ENCODE measurements at places on chromosomes 12 and 14.

DNA sequence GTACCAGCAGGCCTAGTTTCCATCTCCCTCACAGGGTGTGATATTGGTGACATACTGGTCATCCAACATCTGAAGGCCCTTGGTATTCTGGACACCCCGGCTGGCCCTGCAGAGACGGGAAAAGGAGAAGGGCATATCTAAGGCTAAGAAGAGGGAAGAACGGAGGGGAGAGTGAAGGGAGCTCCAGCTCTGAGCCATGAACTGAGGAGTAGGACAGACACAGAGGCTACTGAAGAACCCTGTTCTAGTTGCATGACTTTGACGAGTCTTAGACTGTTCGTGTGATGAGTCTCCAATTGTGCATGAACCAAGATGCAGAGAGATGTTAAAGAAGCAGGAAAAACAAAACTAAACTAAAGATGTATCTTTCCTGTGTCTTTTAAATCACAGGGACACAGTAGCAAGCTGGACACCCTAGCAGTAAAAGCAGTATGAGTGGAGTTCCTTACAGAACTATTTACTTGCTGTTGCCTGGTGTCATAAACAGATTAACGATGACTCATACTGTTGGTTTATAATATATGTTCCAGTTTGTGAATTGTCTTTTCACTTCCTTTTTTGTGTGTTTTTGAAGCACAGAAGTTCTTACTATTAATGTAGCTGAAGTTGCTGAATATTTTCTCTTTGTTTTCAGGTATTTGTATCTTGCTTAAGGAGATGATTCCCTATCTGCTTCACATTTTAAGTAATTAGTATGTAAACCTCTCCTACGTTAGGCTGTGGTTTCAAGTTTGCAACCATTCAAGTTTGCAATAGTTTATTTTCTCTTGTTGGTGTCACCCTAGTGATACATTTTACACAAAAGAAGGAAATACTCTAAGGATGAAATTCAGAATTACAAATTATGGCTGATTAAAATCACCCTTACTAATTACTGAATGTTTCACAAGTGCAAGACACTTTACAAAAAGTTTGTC lies 15.7 kb downstream of the FAR2 start:
- DNase-seq: peak; percentile 77

GRCh38 chr14:101499513-101499912 lies 61.8 kb upstream of the DIO3 start:
- DNase-seq: no peak

DNA sequence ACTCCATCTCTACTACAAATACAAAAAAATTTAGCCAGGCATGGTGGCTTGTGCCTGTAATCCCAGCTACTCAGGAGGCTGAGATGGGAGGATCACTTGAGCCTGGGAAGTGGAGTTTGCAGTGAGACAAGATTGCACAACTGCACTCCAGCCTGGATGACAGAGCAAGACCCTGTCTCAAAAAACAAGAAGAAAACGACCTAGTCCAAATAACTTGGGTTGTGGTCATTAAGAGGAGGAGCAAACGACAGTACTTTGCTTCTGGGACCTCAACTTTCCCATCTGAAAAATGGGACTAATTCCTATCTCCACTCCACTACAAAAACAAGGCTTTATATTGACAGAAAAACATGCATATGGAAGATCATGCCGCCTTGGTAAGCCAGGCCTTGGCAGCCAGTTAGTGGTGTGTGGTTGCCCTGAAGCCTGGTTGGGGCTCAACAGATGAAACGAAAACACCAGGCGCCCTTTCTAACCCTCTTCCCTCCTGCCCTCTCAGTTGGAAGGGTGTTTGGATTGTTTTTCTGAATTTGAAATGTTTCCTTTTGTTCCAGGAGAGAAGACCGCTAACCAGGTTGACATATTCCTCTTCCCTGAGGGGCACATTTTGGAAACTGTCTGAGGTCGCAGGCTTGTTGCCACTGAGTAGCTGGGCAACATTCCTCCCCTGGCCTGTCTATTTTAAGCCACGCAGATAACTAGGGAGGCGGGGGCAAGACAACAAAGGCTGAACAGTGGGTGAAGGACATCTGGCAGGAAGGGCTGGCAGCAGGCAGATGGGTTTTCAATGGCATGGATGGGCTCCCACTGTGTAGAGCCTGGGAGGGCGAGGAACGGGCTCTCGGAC lies 13.7 kb upstream of the VPS37B start:
- DNase-seq: no peak

DNA sequence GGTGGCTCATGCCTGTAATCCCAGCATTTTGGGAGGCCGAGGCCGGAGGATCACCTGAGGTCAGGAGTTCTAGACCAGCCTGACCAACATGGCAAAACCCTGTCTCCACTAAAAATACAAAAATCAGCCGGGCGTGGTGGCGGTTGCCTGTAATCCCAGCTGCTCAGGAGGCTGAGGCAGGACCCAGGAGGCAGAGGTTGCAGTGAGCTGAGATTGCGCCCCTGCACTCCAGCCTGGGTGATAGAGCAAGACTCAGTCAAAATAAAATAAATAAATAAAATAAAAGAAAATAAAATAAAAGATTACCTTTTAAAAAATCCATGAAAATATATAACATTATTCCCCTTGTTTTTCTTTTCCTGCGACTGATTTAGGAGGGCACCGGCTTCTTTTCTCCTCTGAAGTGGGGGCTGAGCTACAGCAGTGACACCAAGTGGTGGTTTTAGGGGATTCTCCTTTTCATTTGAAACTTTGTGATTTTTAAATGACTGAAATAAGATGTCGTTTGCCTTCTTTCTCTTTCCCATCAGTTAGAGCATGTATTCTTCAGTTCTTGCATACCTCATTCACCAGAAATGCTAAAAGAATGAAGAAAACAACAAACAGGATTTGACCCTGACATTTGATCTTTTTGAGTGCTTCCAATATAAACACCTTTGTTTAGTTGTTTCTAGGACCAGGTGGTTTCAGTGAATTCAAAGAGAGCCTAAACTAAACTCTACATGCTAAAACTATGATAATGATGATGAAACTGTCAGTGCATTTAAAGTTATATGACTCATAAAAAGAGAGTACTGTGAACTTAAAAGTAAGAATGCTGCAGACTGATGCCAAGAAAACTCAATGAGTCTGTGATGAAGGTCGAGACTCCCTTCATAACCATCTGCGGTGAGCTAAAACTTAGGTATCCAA lies 22.6 kb upstream of the PKP2 start:
- DNase-seq: peak; percentile 93

- DNase-seq: no peak
Observed at GRCh38 chr12:12244341-12244740, 22.5 kb downstream of the LRP6 start.

- no peak for DNase-seq
Observed at GRCh38 chr14:91681893-91682563, 49.9 kb downstream of the CATSPERB start.

DNA sequence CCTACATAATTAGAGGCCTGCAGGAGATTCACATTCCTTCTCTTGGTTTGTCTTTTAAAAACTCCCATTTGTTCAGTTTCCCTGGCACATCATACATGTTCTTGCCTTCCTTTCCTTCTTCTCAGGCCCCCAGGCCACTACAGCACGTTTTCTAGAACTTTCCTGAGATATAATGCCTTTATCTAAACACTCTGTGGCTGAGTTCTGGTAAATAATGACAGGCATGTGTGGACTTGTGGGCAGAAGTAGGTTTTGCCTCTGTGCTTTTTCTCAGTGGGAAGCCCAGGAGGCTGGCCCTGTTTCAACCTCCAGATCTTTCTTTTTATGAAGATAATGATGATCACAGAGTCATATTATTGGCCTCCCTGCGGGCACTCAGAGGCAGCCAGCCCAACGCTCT lies 117.2 kb downstream of the TMX1 start:
- DNase-seq: peak; percentile 75

DNA sequence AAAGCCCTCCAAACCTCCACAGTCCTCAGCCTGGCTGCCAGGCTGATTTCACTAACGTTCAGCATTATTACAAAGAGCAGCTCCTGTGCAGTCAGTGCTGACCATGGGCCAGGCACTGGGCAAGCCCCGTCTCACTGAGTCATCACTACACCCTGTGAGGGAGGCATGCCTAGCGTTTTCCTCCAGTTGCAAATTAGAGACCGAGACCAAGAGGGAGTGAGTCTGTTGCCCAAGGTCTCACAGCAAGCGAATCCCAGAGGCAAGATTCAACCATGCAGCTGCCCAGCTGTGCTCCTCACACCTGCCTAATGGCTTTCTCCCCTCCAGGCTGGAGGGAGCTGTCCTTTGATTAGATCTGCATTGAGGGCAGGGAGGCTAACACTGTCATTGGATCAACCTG lies 229.3 kb upstream of the LHX5 start:
- DNase-seq: peak; percentile 28

- DNase-seq: no peak
Observed at GRCh38 chr12:113130457-113131135, 5.0 kb downstream of the RASAL1 start.

DNA sequence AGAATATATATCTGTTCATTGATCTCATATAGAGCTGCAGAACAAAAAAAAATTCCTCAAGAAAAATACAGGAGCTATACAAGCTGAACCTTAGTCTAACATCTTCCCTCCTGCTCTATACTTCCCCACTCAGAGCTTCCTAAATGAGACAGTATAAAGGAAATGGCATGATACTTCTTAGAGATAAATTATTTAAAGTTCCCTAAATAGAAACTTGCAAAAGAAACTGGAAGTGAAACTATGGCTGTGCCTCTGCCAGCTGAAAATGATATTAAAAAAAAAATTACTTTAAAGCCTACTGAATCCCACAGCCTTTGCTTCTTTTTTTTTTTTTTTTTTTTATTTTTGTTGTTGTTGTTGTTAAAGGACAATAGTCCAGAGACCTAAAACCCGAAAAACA lies 11.6 kb upstream of the NEK9 start:
- DNase-seq: no peak

GRCh38 chr14:76984297-76984696 lies 44.2 kb downstream of the IRF2BPL start:
- no peak for DNase-seq

DNA sequence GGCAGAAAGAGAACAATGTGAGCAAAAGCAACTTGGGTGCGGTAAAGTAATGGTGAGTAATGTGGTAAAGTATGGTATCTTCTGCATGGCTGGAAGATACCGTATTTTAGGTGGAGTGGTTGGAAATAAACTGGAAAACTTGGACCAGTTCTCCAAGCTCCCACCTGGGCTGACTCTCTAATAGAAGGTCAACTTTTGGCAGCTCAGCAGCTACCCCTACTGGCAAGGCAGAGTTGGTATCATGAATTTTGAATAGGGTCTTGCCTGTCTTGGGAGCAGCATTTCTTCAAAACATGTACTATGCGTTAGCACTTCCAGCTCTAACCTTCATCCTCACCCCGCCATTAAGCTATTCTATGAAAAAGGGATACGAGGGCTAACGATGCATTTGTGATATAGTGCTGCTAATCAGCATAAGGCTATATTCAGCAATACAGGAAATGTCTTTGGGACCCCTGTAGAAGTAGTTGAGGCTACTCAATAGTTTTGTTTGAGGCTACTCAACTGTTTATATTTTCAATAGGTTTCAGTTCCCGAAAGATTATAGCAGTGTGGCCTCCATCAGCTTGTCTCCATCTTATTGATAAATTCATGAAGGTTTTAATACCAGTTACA lies 276.3 kb upstream of the FAR2 start:
- peak; percentile 71 for DNase-seq

DNA sequence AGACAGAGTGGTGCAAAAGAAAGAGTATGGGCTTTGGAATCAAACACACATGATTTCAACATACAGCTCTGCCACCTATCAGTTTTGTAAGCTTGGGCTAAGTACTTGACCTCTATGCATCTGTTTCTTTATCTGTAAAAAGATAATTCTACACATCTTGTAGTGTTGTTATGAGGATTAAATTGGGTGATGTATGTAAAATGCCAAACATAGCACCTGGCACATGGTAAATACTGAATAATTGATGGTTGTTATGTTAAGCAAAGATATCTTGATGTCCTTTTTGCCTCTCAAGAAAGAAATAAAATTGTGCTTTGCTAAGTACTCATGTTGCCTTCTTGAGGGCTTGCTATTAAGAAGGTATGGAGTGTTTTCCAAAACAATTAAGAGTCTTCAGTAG lies 2.3 kb upstream of the CSRP2 start:
- no peak for DNase-seq

- DNase-seq: peak; percentile 79
Observed at GRCh38 chr12:8544295-8544694, 3.6 kb upstream of the CLEC4E start.

- no peak for DNase-seq
Observed at GRCh38 chr14:100669011-100669412, 57.7 kb upstream of the DLK1 start.

GRCh38 chr14:23071921-23072539 lies 14.7 kb upstream of the CDH24 start:
- DNase-seq: no peak

Data from astrocyte of the spinal cord (primary cell).